ENCODE measurements at places on chromosomes 12 and 14.
A peak's percentile ranks its signal among the peaks of the same experiment; 100 is the strongest.

DNA sequence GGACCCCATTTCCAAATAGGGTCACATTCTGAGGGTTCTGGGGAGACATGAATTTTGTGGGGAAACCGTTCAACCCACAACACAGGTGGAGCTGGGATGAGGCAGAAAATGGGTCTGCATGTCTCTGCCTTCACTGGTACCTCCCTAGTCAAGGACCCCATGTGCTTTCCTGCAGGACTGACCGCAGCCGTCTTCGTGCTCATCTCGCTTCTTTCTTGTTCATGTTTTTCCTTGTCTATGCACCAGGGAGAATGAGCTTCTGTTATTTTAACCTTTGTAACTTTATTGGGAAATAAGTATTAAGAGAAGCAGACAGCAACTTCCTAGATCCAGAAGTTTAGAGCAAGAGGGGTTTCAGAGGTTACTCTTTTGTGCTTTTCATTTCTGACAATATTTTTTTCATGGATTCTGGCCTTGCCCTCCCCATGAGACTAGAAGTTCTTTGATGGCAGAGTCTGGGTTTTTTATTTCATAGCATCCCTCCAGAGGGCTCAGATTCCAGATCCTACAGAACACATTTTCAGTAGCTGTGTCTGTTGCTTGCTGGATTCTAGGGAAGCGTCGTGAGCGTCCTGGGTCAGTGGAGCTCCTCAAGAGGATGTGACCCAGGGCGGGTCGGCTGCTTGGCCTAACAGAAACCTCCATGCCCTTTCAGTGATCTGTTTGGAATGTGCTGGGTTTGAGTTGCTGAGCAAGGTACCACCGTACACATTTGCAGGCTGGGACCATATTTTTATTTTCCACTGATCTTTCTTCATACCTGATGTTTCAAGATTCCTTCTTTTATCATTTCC, 104.2 kb downstream of the ADGRD1 start:
- DNase-seq = no peak

- DNase-seq = no peak
Measured at GRCh38 chr12:54418441-54419087, 502 bp downstream of the ITGA5 start.

DNA sequence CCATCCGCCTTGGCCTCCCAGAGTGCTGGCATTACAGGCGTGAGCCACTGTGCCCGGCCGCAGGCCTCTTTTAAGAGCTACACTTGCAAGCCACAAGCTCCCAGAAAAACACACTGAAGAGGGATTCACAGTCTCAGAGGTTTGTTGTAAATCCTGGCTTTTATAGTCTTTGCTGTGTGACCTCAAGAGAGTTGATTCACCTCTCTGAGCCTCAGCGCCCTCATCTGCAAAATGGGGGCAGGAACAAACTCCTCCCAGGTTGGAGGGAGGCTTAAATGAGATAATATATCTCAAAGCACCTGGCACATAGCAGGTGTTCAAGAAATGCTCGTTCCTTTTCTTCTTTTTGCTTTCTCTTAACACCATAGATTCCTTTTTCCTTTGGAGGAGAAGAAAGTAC, 3.9 kb upstream of the TCHP start:
- DNase-seq = no peak

DNA sequence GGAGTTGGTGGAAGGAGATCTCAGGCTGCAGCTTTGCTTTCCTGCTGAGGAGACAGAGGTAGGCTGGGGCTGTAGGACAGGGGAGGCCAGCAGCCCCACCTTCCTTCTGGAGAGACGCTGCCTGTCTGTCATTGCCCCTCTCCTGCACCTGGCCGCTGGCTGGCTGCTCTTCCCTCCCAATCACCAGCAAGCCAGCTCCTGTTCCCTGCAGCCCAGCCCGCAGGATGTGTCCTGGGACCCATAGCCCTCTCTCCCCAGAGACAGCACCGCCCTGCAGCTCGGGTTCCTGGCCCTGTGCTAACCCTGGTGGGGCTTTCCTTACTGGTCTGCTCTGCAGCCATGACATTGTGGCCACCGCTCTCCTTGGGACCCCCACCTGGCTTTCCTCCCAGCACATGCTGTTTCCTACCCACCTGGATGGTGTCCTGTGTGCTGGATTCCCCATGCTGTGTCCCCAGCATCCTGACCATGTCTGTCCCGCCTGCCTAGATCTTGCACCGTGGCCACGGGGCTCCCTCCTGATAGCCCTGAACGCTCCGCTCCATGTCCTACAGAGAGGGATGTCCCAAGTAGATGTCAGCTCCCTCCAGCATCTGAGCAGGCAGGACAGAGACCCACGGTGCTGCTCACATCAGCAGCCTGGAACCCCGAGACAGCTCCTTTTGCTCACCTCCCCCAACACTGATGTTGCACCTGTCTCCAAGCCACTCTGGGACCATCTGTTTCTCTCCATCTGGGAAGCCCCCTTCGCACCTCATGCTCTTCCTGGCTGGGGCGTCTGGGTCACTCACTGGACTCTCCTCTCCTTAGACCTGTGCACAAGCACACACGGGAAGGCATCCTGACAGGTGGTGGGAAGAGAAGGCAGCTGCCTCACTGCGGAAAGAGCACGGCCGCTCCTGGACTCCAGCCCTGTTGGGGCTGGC, 1.1 kb upstream of the MTA1 start:
- DNase-seq = no peak

GRCh38 chr14:36618641-36619040, 36.2 kb upstream of the NKX2-8 start:
- DNase-seq = no peak

DNA sequence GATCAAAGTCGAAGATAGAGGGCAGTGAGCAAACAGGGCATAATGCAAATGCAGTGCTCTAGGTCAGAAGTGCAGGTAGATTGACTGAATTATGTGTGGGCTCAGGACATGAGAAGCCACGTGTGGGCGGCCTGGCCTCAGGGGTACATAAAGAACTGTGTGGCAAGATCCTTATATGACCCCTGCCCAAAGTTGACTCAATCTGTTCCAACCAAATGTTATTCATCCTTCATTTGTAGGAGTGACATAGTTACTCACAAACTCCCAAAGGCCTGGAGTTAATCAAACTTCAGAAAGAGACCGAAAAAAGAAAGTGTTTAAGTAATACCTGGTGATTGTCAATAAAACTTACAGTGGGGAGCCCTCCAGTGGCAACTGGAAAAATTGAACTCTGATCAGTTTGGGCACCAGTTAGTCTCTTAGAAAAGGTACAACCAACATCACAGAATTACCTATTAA, 150.4 kb upstream of the FAR2 start:
- DNase-seq = no peak

DNA sequence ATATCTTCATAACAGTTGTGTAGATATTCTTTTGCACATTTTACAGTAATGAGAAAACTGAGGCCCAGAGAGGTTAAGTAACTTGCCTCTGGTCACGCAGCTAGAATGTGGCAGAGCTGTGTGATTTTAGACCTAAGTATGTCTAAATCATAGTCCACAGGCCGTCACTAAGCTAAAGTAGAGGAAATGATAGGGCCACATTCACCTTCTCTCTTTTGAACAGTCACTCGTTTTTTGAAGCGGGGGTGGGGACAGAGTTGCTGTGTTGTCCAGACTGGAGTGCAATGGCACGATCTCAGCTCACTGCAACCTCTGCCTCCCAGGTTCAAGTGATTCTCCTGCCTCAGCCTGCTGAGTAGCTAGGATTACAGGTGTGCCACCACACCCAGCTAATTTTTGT, 68.5 kb downstream of the RASSF3 start:
- DNase-seq = no peak

DNA sequence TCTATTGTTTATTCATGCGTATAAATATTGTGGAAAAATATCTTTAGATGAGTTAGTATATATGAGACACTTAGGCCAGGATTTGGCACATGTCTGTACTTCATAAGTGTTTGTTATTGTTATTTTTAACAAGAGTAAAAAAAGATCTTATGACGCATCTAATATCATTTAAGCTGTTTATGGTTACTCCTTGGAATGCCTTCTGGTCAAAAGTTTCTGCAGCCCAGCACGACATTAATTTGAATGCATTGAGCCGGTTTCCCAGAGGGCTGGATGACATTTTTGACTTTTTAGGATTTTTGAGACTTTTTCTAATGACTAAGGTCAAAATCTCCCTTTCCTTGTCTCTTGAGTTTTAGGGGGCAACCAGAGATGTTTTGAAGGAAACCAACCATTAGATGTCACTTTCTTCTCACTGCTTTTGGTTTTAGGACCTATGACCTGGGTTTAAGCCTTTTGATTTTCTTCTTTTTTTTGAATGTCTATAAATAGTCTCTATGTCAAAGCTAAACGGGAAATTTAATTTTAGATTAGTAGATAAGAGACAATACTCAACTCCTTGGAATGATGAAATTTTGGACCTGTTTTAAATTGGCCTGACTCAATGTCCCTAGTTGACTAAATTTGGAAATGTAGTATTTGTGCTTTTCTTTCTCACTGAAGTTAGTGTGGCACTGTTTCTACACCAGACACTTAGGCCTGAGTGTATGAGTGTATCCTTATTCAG, 215.5 kb downstream of the AEBP2 start:
- DNase-seq = no peak

DNA sequence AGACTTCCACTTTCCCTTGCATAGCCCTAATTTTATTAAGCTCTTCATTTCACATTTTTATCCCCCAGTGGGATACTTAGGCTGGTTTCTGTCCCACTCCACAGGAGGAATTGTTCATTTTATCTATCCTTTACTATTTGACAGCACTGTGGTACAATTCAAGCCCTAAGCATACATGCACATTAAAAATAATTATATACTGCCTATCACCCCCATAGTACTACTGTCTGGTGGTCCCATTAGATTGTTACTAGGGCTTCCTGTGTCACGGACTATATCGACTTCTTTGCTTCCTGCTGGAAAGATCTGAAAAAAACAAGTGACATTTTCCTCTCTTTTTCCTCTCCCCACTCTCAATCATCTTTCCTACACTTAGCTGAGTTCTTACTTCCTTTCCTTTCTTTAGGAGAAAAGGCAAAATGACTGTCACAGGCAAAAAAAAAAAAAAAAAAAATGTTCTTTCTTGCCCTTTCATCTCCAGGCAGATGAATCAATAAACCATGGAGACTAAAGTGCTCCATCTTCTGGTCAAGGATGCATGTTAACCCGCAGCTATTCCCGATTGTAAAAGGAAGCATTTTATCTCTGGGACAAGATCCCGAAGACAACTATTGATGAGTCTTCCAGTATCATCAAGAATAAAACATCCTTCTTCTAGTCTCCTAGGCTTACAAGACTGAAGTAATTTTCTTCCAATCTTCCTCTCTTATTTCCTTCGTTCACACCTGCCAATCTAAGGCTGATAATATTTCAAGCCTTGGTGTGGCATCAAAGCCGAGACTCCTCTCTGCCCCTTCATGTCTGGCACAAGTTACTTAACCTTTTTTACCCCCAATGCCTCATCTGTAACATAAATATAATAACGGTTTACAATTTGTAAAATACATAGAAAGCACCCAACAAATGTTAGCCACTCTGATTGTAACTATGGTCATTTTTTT, 94.4 kb upstream of the PLEKHG7 start:
- peak; percentile 23 for DNase-seq

DNA sequence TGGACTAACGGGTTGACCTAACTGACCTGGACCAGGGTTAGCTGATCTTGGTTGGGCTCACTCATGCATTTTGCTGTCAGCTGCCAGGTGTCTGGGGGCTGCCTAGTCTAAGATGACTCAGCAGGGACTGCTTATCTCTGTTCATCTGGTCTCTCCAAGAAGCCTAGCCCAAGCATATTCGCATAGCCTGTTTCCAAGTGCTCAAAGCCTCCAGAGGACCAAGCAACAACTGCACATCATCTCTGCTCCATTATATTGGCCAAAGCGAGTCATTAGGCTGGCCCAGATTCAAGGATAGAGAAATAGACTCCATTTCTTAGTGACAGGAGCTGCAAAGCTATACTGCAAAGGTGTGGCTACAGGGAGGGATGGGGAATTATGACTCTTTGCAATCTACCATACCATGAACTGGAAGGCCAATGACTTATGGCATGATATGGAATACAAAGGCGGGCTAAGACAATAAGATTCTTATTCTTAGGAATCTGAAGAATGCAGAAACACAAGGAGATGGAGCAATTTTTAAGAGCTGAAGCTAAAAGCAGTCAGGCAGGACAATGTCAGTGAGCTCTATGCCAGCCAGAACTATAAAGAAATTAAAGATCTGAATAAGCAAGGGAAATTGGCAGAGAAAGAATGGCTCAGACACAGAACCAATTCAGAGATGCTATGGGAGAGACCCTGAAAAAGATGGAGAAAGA, 194.6 kb upstream of the FSCB start:
- DNase-seq = no peak

DNA sequence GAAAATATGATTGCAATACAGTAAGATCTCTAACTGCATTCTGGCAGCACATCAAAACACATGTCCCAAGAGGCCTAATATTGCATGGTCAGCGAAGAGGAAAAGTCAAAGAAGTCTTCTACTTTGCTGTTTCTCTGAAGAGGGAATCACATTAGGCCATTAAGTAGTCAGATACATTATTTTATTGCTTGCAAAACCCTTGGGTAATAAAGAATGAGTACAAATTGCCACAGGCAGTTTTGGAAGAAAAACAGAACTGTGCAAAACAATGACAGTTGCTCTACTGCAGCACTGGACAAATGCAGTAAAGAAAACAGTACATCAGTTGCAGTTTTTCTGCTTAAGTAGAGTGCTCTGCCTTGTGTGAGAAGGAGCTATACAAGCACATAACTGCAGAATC, 211.9 kb downstream of the MED13L start:
- no peak for DNase-seq

GRCh38 chr12:114826244-114826643, 142.3 kb upstream of the TBX3 start:
- no peak for DNase-seq

- peak; percentile 76 for DNase-seq
Measured at GRCh38 chr12:32671930-32672780, 6.9 kb upstream of the DNM1L start.

- DNase-seq = peak; percentile 49
Measured at GRCh38 chr14:20327005-20327869, 5.8 kb downstream of the CCNB1IP1 start.

DNA sequence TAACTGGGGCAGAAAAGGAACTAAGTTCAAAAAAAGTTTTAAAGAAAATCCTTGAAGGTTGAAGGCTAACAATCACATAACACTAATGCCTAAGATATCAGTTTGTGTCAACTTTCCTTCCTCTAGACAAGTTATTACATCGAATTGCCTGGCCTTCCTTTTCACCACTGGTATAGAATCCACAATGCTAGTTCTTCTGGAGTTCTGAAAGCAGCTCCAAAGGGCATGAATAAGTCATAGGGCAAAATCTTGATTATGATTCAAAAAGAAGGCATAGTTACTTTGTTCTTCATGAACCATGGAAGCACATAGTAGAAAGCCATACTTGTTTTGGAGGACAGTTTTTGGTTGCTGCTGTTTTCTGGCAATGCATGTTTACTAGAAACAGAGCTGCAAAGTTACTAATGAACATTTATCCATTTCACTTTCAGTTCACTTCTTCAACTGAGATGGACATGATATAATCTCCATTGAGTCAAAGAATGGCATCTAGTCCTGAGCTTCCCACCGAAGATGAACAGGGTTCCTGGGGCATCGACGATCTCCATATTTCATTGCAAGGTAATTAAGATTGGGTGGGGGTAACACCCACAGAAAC, 56.0 kb downstream of the SYNE2 start:
- DNase-seq = no peak

Measured in NCI-H526 (cell line).